ENCODE measurements at places on chromosomes 6 and 20. TPM values are rescaled to one million over a fixed set of nuclear protein-coding genes. Genes with fewer than 3 reads are reported as not detected.
A peak's percentile ranks its signal among the peaks of the same experiment; 100 is the strongest.

The HLA-G gene
- 0.12 TPM for total RNA-seq

- no peak for DNase-seq
These were observed 104.0 kb downstream of the TFAP2A start for GRCh38 chr6:10310826-10311225.

The SAPCD1 gene
- total RNA-seq = 0.62 TPM

The CST7 gene
- total RNA-seq = 0.44 TPM

DNA sequence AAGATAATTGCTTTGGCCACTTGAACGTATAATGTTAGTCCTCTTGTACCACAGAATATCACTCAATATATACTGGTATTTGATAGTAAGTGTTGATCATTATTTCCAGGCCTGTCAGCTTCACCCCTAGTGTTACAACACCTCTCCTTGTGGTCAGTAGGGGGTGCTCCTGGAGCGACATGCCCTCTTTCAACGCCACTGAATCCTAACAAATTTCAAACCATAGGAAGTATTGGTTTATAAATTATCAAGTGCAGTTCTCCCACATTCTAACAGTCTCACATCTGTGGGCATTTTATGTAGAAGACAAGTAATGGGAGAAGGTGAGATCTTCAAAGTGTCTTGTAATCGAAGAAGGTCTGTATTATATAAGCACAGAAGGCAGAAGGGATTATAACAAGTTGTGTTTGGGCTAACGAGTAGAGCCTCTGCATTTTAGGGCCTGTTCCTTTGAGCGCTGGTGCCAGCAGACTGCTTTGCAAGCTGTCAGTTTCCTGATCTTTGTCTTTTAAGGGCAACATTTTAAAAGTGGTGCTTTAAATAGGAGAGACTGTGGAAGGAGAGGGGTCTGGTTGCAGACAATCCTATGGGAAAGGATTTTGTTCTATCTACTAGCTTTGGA lies 57.1 kb upstream of the CEP162 start:
- DNase-seq = no peak

- no peak for DNase-seq
These were observed 45.5 kb downstream of the PRL start for GRCh38 chr6:22251348-22251747.

- DNase-seq = no peak
These were observed 69.7 kb downstream of the MDN1 start for GRCh38 chr6:89749918-89750317.

GRCh38 chr20:58555078-58555765 lies 40.0 kb upstream of the APCDD1L start:
- no peak for DNase-seq

- peak; percentile 90 for DNase-seq
These were observed at the start of gene IER3 for GRCh38 chr6:30744054-30744805. IER3 (minus strand) TSS chr6:30744547; CDS start chr6:30744518, 29 bp downstream.

- no peak for DNase-seq
These were observed 105.1 kb downstream of the MKKS start for GRCh38 chr20:10328897-10329255.

- no peak for DNase-seq
These were observed 12.1 kb downstream of the SRXN1 start for GRCh38 chr20:640674-641515.

DNA sequence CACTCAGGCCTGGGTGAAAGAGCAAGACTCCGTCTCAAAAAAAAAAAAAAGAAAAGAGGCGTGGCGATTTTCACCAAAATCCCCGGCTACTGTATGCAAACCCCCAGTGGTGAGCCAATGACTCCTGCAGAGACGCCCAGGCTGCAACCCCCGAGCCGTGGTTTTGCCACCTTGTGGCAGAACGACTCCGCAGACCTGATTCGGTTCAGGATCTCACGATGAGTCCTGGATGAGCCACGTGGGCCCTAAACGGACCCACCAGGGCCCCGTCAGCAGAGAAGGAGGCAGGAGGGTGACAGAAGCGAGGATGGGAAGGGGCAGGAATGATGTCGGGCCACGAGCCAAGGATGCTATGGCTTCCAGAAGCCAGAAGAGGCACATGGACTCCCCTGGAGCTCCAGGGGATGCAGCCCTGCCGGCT lies 42.5 kb downstream of the SLC2A4RG start:
- DNase-seq = no peak

GRCh38 chr6:94468830-94469229 lies 1049.5 kb upstream of the EPHA7 start:
- DNase-seq = no peak

The TCF21 gene
- 0.37 TPM for total RNA-seq

The TMC2 gene
- not detected for total RNA-seq

DNA sequence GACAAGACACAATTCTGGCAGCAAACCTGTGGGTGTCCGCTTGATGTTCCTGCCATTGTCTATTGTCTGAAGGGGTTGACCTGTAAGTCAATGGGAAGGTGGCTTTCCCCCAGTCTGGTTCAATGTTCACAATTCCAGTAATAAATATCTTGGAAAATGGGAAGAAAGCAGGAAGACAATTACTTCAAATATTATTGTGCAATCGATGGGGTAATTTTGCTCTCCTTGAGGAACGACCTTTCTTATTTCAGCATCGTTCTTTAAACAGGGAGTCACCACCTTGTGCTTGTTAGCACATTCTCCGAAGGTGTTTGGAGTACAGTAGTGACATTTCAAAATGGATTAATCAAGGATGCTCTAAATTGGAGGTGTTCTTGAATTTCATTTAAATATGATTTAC lies 136.9 kb downstream of the BTBD3 start:
- DNase-seq = no peak

The CLIC5 gene
- total RNA-seq = 1.8 TPM

The RBPJL gene
- 474 TPM for total RNA-seq

The HCK gene
- total RNA-seq = 12.9 TPM

- DNase-seq = no peak
These were observed 118.1 kb downstream of the VEGFA start for GRCh38 chr6:43887906-43888683.

The BNIP5 gene
- total RNA-seq = 0.23 TPM

GRCh38 chr6:139019722-139020121 lies 8.8 kb upstream of the ABRACL start:
- no peak for DNase-seq

The PTGIS gene
- total RNA-seq = 11.0 TPM

GRCh38 chr6:130965656-130966055 lies 97.4 kb downstream of the EPB41L2 start:
- DNase-seq = no peak

- no peak for DNase-seq
These were observed 306.1 kb upstream of the FLRT3 start for GRCh38 chr20:14643556-14643955.

DNA sequence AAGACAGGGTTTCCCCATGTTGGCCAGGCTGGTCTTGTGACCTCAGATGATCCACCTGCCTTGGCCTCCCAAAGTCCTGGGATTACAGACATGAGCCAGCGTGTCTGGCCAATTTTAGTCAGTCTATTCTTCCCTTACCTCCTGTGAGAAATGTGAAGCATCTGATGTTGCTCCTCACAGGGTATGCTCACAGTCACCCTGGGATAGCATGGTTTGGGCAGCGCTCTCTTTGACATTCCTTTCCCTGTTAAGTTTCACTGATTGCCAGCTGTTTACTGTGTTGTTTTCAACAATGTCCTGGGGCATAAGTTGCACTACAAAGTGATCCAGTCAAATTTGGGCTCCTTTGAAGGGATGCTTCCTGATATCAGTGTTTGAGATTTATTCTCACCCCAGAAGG lies 13.1 kb downstream of the CDC5L start:
- no peak for DNase-seq

The ME1 gene
- total RNA-seq = 1.5 TPM

- DNase-seq = no peak
These were observed 3.7 kb upstream of the SYNDIG1 start for GRCh38 chr20:24465730-24466129.

- no peak for DNase-seq
These were observed 55.2 kb downstream of the TIAM2 start for GRCh38 chr6:155050311-155050710.

- DNase-seq = peak; percentile 79
These were observed 144.7 kb upstream of the ZNF217 start for GRCh38 chr20:53738039-53738944.

DNA sequence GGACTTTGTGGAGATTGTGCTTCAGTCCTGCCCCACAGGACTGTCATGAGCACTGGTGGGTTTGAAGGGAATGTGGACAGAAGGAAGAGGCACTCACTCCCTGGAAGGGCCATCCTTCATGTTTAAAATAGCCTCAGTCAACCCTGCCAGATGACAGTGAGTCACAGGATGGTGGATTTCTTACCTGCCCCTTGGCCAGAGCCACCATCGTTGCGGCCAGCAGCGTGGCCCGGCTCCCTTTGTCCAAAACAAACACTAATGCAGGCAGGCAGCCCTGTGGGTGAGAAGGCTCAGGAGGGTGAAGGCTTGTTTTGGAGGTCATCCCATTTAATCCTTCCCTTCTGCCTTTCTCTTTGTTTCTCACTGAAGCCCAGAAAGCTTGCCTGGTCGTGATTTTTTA lies 422.7 kb downstream of the CD83 start:
- no peak for DNase-seq

DNA sequence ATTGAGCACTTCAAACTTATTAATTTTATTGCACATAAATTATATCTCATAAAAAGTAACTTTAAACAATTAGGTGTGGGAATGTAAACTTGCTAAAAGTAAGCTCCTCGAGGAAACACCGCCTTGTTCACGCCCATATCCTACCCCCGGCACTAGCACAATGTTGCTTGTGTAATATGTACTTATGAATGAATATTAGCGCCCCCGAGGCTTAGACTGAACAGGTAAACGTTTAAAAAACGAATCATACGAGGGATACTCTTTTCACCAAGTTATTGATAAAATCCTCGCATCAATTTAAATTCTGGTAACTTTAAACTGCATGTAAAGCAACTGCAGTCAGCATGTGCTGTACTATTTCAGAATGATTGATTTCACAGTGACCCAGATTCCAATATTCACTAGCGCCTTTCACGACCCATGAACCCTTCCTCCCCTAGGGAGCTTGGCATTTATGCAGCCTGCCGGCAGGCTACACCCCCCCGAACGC lies 637 bp downstream of the TFB1M start:
- no peak for DNase-seq

DNA sequence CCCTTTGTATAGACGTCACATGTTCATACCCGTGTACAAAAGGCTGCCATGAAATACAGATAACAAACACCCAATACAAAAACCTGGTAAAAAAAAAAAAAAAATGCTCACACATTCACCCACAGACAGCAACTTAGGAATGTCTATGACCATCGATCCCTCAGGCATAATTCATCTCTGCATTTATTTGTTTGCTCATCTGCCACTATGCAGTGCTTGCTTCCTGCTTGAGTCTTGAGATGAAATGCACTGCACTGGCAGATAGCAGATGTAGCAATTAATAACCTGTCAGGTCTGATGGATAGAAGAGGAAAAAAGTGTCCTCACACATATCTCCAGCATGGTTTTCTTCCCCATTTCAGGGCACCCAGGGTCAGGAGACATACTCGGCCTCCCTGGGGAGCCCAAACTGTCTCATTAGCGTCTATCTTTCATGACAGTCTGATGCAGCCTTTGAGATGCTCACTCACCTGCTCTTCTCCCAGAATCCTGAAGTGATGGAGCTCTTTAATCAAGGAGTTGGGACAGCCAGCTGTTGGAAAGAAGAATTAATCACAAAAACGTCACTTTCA lies 295.1 kb upstream of the AGPAT4 start:
- no peak for DNase-seq

GRCh38 chr6:147248859-147249258 lies 44.6 kb downstream of the STXBP5 start:
- DNase-seq = no peak

The ARFGEF3 gene
- total RNA-seq = 19.0 TPM

Measured in pancreas (tissue), 10 donors.